ENCODE measurements at places on chromosomes 2 and 18.

GRCh38 chr2:75134860-75135259, 64.5 kb downstream of the TACR1 start:
- DNase-seq = no peak

- DNase-seq = no peak
Measured at GRCh38 chr2:223923976-223924375, 21.2 kb downstream of the WDFY1 start.

GRCh38 chr2:94622113-94622618, 249.1 kb upstream of the TEKT4 start:
- no peak for DNase-seq

DNA sequence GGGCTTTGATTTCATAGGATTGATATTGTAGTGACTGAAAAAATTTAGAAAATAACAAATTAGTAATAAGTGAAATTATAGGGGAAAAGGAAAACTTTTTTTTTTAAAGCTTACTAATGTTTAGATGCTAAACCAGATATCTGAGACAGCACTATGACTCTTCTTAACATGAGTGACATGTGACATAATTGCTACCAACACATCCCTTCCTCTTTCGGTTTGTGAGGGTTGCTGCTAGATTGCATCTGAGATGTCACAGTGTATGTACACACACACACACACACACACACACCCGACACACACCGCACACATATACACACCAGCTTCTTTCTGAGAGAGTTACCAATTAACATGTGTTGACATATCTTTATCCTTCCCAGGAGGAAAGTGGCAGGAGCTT, 18.0 kb downstream of the RAPGEF4 start:
- no peak for DNase-seq

DNA sequence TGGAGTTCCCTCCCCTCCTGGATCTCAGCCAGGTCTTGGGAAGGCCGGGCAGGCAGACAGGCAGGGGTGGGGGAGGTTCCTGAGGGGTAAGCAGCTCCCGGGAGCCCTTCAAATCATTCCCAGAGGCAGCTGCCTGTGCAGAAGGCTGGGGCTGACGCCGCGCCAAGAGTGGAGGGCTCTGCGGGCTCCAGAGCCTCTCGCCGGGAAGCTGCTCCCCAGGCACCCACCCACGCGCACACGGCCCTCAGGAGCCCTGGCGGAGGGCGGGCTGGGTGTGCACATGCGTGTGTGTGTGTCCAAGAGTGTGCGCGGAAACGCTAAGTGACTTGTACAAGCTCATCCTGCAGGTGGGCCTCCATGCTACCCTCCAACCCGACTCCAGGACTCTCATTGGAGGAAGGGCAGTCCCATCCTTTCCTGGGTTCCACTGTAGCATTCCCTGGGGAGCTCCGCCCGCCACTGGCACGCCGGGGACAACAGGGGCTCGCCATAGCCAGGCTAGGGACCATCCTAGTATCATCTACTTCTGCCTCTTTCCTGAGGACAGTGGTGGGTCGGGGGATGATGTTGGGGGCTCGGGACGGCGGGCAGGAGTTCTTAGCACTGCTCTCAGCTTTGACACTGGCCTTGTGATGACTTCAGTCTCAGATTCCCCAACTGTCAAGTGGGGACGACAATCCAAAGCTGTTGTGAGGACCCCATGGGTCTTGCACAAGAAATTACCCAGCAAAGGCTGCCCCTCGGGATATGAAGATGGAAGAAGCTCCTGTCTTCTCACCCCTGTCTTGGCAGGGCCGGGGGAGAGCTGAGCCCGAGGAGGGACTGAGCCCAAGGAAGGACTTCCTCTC, 50.3 kb downstream of the INHBB start:
- no peak for DNase-seq

GRCh38 chr18:14098428-14098827, 33.8 kb downstream of the ZNF519 start:
- DNase-seq = no peak

GRCh38 chr18:79182047-79182713, 113.0 kb downstream of the ATP9B start:
- DNase-seq = no peak

GRCh38 chr18:3511980-3512379, 62.0 kb downstream of the TGIF1 start:
- DNase-seq = no peak

DNA sequence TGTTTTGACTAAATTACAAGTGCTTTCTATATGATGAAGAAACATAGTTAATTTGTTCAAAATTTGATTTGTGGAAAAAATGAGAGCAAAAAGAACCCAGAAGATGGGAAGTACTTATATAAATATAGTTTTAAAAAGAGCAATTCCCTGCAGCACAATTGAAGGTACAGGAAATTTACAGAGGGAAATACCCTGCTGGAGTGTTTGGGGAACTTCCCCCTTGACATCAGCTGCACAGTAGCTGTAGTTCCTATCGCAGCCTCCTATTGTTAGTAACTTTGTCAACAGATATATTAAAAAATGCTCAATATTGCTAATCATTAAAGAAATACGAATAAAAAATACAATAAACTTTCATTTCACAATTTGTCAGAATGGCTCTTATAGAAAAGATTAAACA, 1118.8 kb upstream of the ZEB2 start:
- no peak for DNase-seq

GRCh38 chr2:63587814-63588384, 378 bp downstream of the WDPCP start:
- DNase-seq = no peak

GRCh38 chr2:214560176-214560575, 149.3 kb downstream of the VWC2L start:
- no peak for DNase-seq

GRCh38 chr2:55093381-55093780, 43.1 kb upstream of the RTN4 start:
- DNase-seq = no peak

All from anterior cingulate cortex (tissue), 58 donors.